ENCODE measurements at places on chromosomes 4 and X. TPM values are rescaled to one million over a fixed set of nuclear protein-coding genes. Genes with fewer than 3 reads are reported as not detected.
A peak's percentile ranks its signal among the peaks of the same experiment; 100 is the strongest.

The LRIT3 gene
- total RNA-seq: not detected

GRCh38 chr4:27666943-27667342, 806.3 kb downstream of the STIM2 start:
- H3K27me3 ChIP-seq: no peaks in the 10 kb centered on the region
- H3K36me3 ChIP-seq: no peaks in the 10 kb centered on the region
- no peak overlapping the region for H3K27ac ChIP-seq
- H3K4me3 ChIP-seq: no peak overlapping the region
- peak; percentile 39 for DNase-seq

- no peaks in the 10 kb centered on the region for H3K4me1 ChIP-seq
- H3K27me3 ChIP-seq: no peaks in the 10 kb centered on the region
- no peak for DNase-seq
- H3K36me3 ChIP-seq: no peaks in the 10 kb centered on the region
- no peak overlapping the region for H3K4me3 ChIP-seq
These were observed 632.0 kb upstream of the TENM3 start for GRCh38 chr4:181611033-181611711.

GRCh38 chr4:10690185-10690907, 5.8 kb upstream of the CLNK start:
- H3K36me3 ChIP-seq: no peaks in the 10 kb centered on the region
- H3K4me3 ChIP-seq: no peak overlapping the region
- no peak overlapping the region for H3K27ac ChIP-seq
- no peak for DNase-seq
- no peaks in the 10 kb centered on the region for H3K27me3 ChIP-seq

The CXCL5 gene
- total RNA-seq: 0.55 TPM

DNA sequence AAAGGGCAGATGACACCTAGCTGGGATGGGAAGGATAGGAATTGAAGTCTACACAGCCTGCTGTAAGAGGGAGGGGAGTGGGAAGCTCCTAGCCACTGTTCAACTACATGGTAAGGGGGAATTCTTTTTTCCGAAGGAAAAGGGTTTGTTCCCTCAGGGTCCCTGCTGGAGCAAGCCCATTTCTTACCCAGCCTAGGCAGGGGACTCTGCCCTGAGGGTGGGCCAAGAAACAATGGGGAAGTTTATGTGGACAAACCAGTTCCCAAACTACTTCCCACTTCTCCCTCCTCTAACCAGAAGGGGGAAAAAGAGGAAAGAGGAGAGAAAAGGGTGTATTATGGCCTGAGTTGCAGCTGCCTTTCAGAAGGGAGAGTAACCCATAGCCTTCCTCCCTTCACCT, 13.5 kb upstream of the VSIG4 start:
- H3K36me3 ChIP-seq: no peaks in the 10 kb centered on the region

The IL21 gene
- not detected for total RNA-seq

The AKAP14 gene
- not detected for total RNA-seq

The ADH5 gene
- total RNA-seq: 94.5 TPM
